ENCODE measurements at places on chromosomes 1 and 21. TPM values are rescaled to one million over a fixed set of nuclear protein-coding genes. Genes with fewer than 3 reads are reported as not detected.

Gene ERICH3
- not detected for total RNA-seq

Gene ASPM
- total RNA-seq: 52.4 TPM

Gene EVA1C
- total RNA-seq: 17.8 TPM

Gene CA6
- total RNA-seq: not detected

Data from fibroblast of the aortic adventitia (primary cell).